Stimulated activated CD4-positive, alpha-beta T cell treated with anti-CD3 and anti-CD28 coated beads, Interleukin-2, amount 100 ng/mL, for 24 hours (primary cell): ENCODE measurements at places on chromosomes 7 and 10.

DNA sequence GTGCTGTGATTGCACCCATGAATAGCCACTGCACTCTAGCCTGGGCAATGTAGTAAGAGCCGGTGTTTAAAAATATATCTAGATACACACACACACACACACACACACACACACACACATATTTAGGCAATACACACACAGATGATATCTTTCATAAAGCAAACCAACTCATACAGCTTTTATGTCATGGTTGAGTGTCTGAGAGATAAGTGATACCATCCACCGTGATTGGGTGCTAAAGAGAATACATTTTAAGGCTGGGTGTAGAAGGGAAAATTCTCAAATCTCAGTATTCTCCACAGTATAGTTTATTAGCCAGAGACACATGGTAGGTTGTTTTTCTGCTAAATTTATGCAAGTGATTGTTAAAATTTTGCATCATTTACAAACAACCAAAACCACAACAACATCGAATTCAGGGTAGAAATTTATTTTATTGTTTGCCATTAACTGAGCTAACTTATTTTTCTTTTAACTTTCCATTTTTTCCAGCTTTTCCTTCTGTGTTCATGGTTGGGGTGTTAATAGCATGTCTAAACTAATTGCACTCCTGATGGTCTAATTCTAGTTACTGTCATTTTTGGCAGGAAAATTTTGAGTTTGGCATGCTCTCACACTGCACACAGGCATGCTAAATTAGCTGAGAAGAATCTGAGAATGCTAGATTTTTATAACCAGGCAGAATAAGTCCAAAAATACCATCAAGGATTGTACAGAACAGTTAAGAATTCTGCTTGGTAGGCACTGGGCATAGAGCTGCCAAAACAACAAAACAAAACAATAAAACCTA lies 57.9 kb upstream of the SYPL1 start:
- DNase-seq: no peak

DNA sequence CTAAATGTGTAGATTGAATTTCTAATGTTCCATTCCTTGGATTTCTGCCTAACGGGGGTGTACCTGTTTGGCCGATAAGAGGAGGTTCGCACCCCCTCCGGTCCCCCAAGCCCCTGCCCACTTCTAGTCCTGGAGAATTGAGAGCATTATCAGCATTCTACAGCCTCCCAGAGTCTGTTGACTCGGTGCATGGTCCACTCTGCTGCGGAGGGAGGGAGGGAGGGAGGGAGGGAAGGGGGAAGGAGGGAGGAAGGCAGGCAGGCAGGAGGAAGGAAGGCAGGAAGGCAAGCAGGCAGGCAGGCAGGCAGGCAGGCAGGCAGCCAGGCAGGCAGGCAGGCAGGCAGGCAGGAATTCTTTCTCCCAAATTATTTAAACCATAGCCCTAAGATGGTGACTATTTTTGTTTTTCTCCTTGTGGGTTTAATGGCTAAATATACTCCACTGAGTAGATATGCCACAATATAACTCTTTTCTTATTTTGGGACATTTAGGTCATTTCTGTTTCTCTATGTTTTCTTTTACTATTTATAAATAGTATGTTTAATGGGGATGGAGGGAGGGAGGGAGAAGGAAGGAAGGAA lies 69.5 kb upstream of the CHST15 start:
- DNase-seq: no peak

- DNase-seq: no peak
These were observed 44.9 kb downstream of the ANXA8 start for GRCh38 chr10:47438857-47439474.

DNA sequence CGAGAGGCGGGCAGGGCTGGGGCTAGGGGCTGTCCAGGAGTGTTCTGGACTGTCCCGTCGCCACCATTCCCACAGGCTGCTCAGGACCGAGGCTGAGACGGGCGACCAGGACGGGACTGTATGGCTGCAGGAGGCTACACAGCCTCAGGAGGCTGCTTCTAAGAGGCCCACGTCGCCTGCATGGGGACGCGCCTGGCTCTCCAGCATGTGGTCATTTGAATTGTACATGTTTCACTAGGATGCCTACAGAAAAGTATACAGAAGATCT lies 216.3 kb downstream of the TCERG1L start:
- no peak for DNase-seq

- DNase-seq: no peak
These were observed 31.9 kb downstream of the SLC26A4 start for GRCh38 chr7:107692501-107692900.

- peak; percentile 5 for DNase-seq
These were observed 736 bp downstream of the MINDY4 start for GRCh38 chr7:30771880-30772425.

DNA sequence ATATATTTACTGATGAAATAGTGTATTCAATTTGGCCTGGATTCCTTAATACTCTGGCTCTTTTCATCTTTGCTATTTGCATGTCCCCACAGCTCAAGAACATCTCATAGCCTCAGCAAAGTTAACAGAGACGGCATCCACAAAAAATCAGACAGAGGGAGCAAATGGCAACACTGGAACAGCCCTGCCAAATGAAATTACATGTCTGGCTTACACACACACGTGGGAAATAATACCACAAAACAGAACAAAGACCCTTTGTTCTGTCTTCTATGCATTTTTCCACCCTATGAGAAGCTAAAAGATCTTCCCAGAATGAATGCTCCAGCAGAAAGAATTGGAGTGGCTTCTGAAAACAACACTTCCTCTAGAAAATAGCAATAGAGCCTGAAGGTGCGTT lies 139.5 kb downstream of the ALOX5 start:
- DNase-seq: no peak

- no peak for DNase-seq
These were observed 54.1 kb downstream of the CYTH3 start for GRCh38 chr7:6218329-6218728.

- no peak for DNase-seq
These were observed 310.6 kb downstream of the FRMD4A start for GRCh38 chr10:14020037-14020664.

DNA sequence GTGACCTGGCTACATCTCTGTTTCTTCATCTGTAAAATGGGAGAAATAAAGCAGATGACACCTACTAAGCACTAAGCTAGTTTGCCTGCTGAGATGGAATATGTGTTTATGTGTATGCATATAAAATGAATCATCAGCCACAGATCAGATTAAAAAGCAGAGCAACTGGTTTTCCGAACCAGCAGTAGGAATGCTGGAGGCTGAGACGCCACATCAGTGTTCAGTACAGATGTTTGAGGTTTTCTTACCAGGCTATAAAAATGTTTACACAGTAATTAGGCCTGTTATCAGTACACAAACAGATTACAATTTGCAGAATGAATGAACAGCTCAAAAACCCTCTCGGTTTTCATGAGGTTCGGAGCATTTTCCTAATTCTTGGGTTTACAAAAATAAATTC lies 85.8 kb downstream of the CALN1 start:
- no peak for DNase-seq

DNA sequence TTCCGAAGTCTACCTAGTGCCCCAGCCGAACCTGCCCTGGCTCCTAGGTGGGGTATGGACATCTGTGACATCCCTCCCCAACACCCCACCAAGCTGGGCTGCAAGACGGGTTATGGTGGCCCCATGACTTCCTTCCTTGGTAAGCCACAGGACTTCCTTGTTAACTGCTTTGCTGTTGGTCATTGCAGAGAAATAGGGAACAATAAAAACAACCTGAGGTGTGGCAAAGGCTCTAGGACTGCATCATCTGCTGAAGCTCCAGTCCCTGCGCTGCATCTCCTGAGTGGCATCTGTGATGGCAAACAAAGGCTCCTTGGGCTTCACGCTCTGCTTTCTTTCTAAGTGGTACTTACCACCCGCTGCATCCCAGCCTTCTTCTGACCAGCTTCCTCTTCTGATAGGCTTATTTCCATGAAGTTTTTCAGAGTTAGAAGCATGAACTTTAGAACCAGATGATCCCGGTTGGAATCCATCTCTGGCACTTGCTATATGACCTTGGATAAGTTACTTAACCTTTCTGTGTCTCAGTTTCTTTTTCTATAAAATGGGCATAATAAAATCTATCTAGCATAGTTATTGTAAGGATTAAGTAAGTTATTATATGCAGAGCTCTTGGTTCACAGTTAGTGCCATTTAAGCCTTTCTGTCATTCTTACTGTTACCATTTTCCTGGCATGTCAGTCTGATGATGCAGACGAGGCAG lies 216.8 kb downstream of the RPS24 start:
- no peak for DNase-seq

DNA sequence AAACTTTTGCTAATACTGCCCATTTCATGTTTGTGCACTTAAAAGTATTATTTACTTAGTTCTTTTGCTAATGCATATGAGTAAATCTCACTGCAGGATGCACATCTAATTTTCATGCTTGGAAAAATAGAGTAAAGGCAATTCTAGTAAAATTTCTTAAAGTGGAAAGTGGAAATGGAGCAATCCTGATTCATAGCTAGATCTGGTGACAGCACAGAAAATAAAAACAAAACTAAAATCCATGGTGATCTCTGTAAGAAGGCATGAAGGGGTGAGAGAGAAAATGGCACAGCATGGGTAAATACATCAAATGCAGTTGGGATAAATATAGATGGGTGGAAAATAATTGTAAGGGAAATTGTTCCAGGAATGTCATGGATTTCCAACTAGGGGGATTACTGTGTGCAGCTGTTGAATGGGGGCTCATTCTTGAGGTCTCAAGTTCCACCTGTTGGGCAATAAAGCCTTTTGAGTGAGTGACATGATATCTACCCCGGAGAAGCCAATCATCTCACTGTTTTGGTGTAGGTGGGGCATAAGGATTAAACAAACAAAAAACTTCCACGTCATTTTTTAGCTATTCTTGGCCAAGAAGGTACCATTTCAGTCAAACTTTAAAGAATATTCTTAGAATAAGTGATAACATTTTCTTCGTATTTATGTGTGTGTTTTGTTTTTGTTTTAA lies 1.7 kb upstream of the MCU start:
- no peak for DNase-seq

GRCh38 chr7:103729026-103729425 lies 260.4 kb downstream of the RELN start:
- DNase-seq: no peak

GRCh38 chr10:95121904-95122303 lies 52.6 kb upstream of the CYP2C8 start:
- DNase-seq: no peak

DNA sequence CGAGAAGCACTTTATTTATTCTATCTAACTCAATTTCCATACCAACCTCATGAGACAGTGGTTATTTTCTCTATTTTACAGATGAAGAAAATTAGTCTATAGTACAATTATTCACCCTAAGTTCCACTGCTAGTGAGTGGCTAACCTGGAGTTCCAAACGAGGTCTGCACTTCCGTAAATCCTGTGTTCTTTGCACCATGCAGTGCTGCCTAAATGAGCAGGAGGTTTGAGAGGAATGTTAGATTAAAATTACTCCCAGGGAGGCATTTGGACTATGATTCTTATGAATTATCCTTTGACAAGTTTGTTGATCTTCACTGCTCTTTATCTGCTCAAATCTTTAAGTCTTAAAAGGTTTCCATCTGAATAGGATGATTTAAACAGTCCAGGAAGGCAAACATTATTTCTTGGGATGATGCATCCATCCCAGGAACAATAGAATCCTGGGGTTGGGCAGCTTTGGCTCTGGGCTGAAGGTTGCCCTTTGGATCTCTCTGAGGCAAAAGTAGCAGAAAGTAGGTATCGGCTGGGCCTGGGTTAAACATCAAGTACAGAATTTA lies 400.8 kb downstream of the REEP3 start:
- DNase-seq: no peak

GRCh38 chr7:151345576-151346469 lies 4.2 kb downstream of the NUB1 start:
- no peak for DNase-seq

GRCh38 chr10:129792141-129792540 lies 171.9 kb downstream of the EBF3 start:
- DNase-seq: no peak

- DNase-seq: no peak
These were observed 22.6 kb upstream of the CNPY1 start for GRCh38 chr7:155568842-155569494.

GRCh38 chr10:34737772-34738169 lies 77.3 kb downstream of the PARD3 start:
- DNase-seq: no peak

DNA sequence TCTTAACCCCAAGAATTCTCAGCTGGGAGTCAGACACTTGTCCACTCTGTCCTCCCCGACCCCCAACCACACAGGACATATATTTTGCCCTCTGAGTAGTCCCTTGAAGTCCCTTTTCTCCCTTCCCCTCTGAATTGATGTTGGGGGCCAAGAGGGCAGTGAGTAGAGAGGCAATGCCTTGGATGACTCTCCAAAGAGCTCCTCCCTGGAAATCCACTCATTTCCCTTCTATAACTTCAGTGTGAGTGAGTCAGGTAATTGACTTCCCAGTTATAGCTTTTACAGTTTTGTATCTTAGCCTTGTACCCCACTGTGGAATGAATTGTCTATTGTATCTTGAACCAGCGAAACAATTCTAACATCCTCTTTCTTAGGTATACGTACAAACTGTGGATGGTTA lies 9.2 kb upstream of the ODAD2 start:
- DNase-seq: no peak

GRCh38 chr7:93092757-93093370 lies 24.9 kb downstream of the SAMD9 start:
- DNase-seq: no peak

- no peak for DNase-seq
These were observed 36.7 kb upstream of the BTBD16 start for GRCh38 chr10:122234416-122234815.
